ENCODE measurements at places on chromosomes 16 and 17.

DNA sequence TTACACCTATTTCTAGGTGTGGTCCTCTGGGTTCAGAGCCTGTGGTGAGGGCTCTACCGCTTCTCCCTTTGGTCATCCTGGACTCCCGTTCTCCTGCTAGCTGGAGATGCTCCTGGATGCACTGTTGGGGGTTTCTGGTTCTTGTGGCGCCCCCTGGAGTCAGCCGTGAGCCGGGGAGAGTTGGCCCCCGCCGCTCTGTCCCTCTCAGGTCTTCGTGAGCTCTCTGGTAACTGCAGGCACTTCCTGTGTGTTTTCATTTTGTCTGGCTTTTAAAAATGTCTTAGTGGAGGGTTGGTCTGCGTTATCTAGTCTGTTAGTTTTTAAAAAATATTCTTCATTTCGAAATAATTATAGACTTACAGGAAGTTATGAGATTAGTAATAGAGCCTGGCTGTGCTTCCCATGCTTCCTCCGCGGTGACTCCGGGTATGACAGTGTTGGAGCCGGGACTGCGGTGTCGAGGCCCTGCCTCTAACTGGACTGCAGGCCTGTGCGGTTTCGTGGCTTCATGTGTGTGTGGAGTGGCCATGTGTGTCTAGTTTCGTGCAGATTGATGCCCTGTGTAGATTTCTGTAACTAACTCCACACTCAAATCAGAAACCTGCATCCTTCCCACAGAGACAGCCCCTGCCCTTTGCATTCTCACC lies 78.0 kb upstream of the ZNF750 start:
- H3K4me1 ChIP-seq: no peaks in the 10 kb centered on the region
- peak; percentile 59 for DNase-seq
- no peak overlapping the region for H3K27ac ChIP-seq
- H3K36me3 ChIP-seq: peaks cover 2% of the 10 kb centered on the region

DNA sequence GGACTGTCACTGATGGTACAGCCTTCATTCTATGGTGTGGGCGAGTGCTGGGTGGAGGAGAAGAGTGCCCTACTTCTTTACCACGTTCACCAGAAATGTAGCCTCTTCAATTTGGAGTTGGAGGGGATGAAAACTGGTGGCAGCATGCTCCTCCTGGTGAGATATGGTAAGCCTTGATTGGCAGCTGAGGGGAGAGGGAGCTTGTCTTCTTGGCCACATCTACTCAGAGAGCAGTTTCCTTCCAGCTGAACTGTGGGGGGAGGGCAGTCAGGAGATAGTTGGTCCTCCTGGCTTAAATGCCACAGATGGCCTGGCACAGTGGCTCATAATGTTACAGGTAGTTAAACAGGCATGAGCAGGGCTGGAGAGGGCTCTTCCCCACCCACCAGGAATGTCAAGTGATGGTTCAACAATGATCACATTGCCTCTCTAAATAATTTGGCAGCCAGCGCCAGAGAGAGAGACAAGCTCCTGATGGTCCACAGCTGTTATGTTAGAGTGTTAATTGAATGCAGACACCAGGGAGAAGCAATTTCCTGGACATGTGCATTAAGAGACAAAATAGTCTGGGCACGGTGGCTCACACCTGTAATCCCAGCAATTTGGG lies 9.0 kb upstream of the MAPK3 start:
- no peaks in the 10 kb centered on the region for H3K27me3 ChIP-seq
- no peak for DNase-seq
- no peak overlapping the region for H3K27ac ChIP-seq
- no peaks in the 10 kb centered on the region for H3K36me3 ChIP-seq

- H3K27me3 ChIP-seq: no peaks in the 10 kb centered on the region
- H3K36me3 ChIP-seq: no peaks in the 10 kb centered on the region
- H3K27ac ChIP-seq: no peak overlapping the region
- no peaks in the 10 kb centered on the region for H3K4me1 ChIP-seq
- no peak overlapping the region for H3K4me3 ChIP-seq
- no peak for DNase-seq
These were observed 266.0 kb upstream of the ZFHX3 start for GRCh38 chr16:73313950-73314349.

DNA sequence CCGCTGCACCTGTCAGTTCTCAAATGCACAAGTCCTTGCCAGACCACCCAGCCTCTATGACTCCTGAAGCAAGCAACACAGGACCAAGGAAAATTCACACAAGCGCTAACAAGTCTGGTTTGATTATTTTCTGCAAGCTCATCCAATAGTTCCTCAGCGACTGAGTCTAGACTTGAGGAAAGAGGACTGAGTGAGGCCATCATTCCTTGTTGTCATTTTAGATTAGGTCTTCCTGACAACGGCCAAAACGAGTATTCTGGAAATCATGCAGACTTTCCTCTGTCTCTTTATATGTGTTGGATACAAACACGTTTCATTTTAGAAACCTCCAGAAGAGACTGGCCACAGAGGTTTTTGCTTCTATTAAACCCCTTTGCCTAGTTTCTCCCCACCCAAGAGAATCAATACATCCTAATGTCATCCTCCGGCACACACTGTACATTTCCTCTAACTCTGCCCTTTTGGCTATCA lies 561 bp downstream of the CCDC47 start:
- no peaks in the 10 kb centered on the region for H3K27me3 ChIP-seq
- DNase-seq: peak; percentile 11
- H3K4me3 ChIP-seq: peak overlapping the region; percentile 68
- H3K36me3 ChIP-seq: peaks cover 2% of the 10 kb centered on the region
- H3K27ac ChIP-seq: peak overlapping the region; percentile 74

- H3K4me3 ChIP-seq: no peak overlapping the region
- DNase-seq: peak; percentile 71
- H3K36me3 ChIP-seq: no peaks in the 10 kb centered on the region
- no peaks in the 10 kb centered on the region for H3K27me3 ChIP-seq
These were observed 39.3 kb downstream of the SMPD3 start for GRCh38 chr16:68408967-68409366.

- no peak for DNase-seq
- H3K27ac ChIP-seq: no peak overlapping the region
- H3K4me3 ChIP-seq: no peak overlapping the region
- peaks cover 40% of the 10 kb centered on the region for H3K36me3 ChIP-seq
- no peaks in the 10 kb centered on the region for H3K27me3 ChIP-seq
These were observed 23.3 kb downstream of the ELAC2 start for GRCh38 chr17:12994341-12995074.

- H3K27ac ChIP-seq: peak overlapping the region; percentile 9
- no peak overlapping the region for H3K4me3 ChIP-seq
- peaks cover 14% of the 10 kb centered on the region for H3K4me1 ChIP-seq
- no peaks in the 10 kb centered on the region for H3K27me3 ChIP-seq
- no peaks in the 10 kb centered on the region for H3K36me3 ChIP-seq
These were observed 17.7 kb downstream of the KSR1 start for GRCh38 chr17:27473748-27474609.

DNA sequence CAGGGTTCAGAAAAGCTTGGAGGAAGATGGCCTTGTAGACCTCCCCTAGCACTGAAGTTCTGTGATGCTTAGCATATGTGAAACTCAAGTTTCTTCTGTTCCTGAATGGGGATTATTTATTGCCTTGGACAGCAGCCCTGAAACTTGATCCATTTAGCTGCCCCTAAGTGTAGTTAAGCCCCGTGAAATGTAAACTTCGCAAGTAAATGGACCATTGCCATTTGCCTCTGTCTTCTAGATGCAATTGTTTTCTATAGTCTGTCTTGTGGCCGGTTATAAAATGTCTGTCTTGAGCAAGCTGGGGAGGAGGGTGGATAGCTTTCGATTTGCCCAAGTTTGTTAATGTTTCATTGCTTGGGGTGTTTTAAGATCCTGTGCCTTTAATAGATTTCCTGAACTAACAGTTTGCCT lies 261.8 kb downstream of the CDH13 start:
- H3K4me3 ChIP-seq: no peak overlapping the region
- H3K27me3 ChIP-seq: no peaks in the 10 kb centered on the region
- no peaks in the 10 kb centered on the region for H3K36me3 ChIP-seq
- no peaks in the 10 kb centered on the region for H3K4me1 ChIP-seq
- DNase-seq: no peak

DNA sequence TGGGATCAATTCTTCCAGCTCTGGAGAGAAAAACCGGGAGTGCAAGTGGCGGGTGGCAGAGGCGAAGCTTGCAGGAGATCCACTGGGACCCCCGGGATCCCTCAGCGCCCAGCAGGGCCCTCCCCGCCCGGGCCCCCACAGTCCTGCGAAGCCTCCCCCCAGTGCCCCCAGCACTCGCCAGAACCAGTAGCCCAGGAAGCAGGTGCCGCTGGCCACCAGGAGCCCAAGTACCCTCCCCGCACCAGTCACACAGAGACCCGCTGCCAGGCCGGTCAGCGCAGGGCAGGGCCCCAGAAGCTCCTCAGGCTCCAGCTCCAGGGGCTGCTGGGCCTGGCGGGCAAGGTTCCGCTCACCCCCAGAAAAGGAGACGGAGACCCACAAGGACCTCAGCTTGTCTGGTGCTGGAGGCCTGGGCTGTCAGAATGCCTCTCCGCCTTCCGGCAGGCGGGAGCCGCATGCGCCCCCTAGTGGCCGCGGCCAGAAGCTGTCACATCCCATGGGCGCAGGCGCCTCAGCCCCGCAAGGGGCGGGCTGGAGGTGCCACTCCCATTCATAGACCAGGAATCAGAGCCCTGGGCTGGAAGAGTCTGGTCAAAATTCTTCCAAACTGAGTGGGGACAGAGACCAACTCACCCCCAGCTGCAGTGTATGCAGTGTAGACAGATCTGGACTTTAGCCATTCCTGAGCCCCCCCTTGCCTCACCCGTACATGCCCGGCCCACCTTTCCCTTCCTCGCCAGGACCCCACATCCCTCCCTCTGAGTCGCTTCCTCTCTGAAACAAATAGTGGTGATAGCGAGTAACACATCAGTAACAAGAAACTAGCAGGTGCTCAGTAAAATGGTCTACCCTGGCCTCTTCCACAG lies 1002.3 kb downstream of the KCNJ18 start:
- no peaks in the 10 kb centered on the region for H3K27me3 ChIP-seq
- H3K4me1 ChIP-seq: no peaks in the 10 kb centered on the region
- H3K27ac ChIP-seq: no peak overlapping the region
- DNase-seq: no peak

- H3K36me3 ChIP-seq: no peaks in the 10 kb centered on the region
- no peak overlapping the region for H3K27ac ChIP-seq
- peak; percentile 74 for DNase-seq
- H3K27me3 ChIP-seq: no peaks in the 10 kb centered on the region
- no peaks in the 10 kb centered on the region for H3K4me1 ChIP-seq
These were observed 192.4 kb upstream of the GSE1 start for GRCh38 chr16:85420501-85421337.

DNA sequence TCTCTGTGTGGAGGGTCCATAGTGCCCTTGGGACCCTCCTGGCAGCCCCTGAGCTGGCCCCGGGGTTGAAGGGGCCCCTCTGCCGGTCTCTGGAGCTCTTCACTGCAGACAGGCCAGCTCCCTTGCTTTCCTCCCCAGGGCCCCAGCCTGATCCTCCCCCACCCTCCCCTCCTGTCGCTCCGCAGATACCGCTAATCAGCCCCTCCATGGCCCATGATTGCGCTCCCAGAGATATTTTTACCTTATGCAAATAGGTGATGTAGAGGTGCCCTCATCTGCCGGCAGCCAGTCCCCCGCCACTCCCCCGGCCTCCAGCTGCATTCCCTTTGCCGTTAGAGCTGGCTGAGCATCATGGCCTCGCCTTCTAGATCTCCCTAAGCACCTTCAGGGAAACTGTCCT lies 9.2 kb downstream of the MMP15 start:
- H3K4me3 ChIP-seq: no peak overlapping the region
- no peak for DNase-seq
- peaks cover 2% of the 10 kb centered on the region for H3K36me3 ChIP-seq
- H3K27me3 ChIP-seq: no peaks in the 10 kb centered on the region
- H3K4me1 ChIP-seq: peaks cover 11% of the 10 kb centered on the region

DNA sequence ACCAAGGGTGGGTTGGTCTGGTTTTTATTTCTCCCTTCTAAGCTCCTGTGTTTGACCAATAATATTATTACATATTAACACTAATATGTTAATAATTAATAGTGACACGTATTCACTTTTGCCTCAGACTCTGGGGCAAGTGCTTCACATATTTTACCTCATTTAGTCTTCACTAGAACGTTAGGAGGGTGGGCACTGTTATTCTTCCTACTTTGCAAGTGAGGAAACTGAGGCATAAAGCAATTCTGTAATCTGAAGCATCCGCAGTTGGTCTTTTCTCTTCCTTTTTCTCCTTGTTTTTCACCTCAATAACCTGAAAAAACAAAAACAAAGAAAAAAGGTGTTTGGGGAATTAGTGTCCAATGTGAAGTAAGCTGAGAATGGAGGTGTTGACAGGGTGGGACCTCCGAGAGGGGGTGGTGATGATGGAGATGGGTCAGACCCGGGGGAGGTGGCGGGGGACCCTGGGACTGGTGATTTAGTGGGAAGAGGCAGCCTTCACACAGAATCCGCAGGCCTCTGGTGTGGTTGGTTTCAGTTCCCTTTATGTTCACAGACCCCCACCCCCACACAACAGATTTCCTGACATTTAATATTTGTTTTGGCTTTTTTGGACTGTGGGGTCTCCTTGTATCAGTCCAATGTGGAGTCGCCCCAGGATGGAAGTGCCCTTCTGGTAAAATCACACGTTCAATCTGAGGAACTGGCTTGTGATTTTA lies 3.7 kb downstream of the CDH1 start:
- H3K4me1 ChIP-seq: peaks cover 2% of the 10 kb centered on the region
- no peak overlapping the region for H3K4me3 ChIP-seq
- H3K36me3 ChIP-seq: no peaks in the 10 kb centered on the region
- no peak for DNase-seq

- H3K4me3 ChIP-seq: no peak overlapping the region
- H3K27me3 ChIP-seq: no peaks in the 10 kb centered on the region
- no peaks in the 10 kb centered on the region for H3K4me1 ChIP-seq
- DNase-seq: no peak
- H3K27ac ChIP-seq: no peak overlapping the region
These were observed 13.0 kb upstream of the GGA2 start for GRCh38 chr16:23523321-23523720.

DNA sequence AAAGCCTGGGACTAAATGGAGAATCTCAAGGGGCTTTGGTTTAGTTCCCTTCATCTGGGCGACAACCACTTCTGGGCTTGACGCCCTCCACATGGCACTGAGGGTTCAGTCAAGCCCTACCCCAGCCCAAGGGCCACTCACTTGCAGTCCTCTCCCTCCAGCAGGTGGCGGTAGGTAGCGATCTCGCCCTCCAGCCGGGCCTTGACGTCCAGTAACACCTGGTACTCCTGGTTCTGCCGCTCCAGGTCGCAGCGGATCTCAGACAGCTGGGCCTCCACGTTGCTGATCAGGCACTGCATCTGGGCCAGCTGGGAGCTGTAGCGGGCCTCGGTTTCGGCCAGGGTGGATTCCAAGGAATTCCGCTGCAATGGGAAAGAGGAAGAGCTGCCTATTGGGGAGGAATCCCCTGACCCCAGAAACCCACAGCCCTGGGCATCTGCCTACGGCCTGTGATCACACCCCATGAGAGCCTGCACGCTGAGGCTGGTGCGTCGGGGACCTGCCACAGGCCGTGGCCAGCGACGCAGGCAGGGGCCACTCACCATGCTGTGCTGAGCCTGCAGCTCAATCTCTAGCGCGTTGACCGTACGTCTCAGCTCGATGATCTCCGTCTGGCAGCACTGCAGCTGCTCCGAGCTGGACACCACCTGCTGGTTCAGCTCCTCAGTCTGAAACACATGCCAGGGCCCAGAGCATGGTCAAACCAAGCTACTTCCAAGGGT lies 2.7 kb downstream of the KRT36 start:
- peaks cover 10% of the 10 kb centered on the region for H3K4me1 ChIP-seq
- no peaks in the 10 kb centered on the region for H3K36me3 ChIP-seq
- peak; percentile 72 for DNase-seq
- no peaks in the 10 kb centered on the region for H3K27me3 ChIP-seq

- peaks cover 3% of the 10 kb centered on the region for H3K36me3 ChIP-seq
- no peak overlapping the region for H3K4me3 ChIP-seq
- peak; percentile 97 for DNase-seq
- peaks cover 2% of the 10 kb centered on the region for H3K4me1 ChIP-seq
- peak overlapping the region; percentile 42 for H3K27ac ChIP-seq
These were observed 28.2 kb upstream of the KPNB1 start for GRCh38 chr17:47621293-47622179.

All from mesendoderm (in vitro differentiated cells).